ENCODE measurements at places on chromosomes 12 and 14.

GRCh38 chr14:91398707-91399106, 18.9 kb downstream of the CCDC88C start:
- DNase-seq = no peak

DNA sequence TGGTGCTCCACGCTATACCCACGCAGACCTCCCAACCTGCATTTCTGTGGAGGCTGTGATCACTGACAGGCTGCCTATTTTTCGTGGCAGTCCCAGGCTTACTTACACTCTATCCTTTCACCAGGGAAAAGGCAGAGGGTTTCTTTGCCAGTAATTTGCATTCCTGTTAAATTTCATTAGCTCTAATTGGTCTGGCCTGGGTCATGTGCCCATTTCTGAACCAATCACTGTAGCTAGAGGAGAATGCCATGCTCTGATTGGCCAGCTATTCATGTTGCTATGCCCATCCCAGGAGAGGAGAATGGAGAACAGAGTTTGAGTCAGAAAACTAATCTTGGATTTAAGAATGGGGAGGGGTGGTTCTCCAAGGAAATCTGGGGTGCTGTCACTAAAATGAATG, 43.2 kb upstream of the TUNAR start:
- no peak for DNase-seq

DNA sequence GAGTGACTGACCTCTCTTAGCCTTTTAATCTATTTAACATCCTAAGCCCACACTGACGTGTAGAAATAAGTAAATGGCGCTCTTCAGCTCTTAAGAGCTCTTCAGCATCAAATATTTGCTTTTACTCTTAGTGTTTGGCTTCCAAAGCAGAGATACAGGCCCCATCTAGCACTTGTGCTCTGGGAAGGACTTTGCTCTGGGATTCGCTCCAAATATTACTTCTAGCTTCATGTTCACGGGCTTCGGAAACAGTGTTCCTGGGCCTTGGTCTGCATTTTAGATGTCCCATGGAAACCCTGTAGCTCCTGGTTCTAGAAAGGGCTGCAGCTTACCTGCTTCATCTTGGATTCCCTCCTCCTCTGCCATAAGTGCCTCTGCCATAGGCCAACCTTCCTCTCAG, 2.7 kb upstream of the NKX2-8 start:
- no peak for DNase-seq

DNA sequence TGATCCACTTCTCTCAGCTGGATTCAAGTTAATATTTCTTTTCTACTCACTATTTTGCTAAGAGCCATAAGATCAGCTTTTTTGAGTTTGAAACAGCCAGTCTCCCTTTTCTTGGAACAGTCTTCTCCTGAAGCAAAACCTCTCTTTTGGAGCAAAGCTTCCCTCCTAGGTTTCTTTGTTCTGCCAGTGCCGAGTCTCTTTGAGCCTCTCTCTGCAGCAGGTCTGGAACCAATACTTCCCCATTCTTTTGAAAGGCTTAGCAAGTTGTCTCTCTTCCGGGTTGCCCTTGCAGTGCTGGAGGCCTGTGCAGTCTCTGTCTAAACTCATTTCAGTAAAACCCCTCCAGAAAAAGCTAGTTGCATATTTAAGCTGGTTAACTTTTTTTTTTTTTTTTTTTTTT, 454.8 kb downstream of the NOVA1 start:
- no peak for DNase-seq

- DNase-seq = no peak
These were observed 49.2 kb upstream of the CNOT2 start for GRCh38 chr12:70194076-70194475.

GRCh38 chr12:91177381-91177780, 5.2 kb downstream of the DCN start:
- DNase-seq = no peak

GRCh38 chr14:46480817-46481216, 170.8 kb downstream of the RPL10L start:
- no peak for DNase-seq

DNA sequence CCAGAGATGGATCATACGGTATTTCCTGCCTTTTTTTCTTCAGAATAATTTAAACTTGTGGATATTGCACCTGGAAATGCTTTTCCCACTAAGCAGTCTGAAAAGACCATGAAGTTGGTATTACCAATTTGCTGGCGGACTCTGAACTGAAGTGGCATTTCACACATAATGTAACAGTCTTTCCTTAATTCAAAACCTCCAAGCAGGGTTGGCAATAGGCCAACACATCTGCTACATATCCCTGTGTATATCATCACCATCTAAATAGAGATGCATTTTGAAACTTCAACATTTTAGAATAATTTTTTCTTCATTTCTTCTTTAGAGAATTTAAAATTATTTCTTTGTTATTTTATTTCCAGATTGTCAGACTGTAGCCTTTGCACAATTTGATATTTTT, 100.5 kb downstream of the TSPAN8 start:
- DNase-seq = no peak

DNA sequence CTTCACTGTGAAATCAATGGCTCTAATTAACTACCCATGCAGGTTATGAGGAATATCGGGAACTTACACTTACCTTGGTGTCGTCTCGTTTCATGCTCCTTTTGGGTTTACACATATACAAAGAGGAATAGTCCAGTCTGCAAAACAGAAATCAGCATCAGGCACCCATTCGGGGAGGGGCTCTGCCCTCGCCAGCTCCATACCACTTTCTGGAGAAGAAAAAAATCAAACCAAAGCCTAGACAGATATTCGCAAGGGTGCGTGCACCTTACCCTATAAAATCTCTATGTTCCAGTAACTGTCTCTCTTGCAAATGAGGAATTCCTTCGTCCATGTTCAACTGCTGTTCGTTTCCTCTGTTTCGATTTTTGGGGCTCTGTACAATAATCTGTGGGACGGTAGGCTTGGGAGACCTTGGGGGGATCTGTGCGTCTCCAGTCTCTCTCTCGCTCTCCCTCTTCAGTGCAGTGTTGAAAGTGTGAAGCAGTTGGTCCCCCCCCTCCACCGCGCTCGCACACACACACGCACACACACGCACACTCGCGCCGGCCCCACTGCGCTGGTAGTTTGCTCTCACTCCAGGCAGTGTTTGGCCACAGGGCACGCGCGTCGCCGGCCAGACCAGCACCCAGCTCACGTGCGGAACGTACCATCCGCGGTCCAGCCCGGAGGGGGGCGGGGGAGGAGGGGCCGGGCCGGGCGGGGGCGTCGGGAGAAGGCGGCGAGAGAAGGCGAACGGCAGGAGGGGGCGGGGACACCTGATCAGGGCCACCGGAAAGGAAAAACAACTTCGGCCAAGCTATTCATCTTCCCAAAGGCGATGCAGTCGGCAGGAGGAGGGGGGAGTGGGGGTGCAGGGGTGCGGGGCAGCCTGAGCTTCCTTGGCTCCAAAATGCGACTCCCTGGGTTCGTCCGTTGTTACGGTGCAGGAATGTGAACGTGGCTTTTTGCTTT, at the start of gene BHLHE41:
BHLHE41 (minus strand) TSS at position 592 of the 954 bp plus-strand sequence; CDS start at position 334, 258 bp downstream.
- DNase-seq = peak; percentile 82

- no peak for DNase-seq
These were observed 67.8 kb downstream of the PELI2 start for GRCh38 chr14:56185992-56186391.

DNA sequence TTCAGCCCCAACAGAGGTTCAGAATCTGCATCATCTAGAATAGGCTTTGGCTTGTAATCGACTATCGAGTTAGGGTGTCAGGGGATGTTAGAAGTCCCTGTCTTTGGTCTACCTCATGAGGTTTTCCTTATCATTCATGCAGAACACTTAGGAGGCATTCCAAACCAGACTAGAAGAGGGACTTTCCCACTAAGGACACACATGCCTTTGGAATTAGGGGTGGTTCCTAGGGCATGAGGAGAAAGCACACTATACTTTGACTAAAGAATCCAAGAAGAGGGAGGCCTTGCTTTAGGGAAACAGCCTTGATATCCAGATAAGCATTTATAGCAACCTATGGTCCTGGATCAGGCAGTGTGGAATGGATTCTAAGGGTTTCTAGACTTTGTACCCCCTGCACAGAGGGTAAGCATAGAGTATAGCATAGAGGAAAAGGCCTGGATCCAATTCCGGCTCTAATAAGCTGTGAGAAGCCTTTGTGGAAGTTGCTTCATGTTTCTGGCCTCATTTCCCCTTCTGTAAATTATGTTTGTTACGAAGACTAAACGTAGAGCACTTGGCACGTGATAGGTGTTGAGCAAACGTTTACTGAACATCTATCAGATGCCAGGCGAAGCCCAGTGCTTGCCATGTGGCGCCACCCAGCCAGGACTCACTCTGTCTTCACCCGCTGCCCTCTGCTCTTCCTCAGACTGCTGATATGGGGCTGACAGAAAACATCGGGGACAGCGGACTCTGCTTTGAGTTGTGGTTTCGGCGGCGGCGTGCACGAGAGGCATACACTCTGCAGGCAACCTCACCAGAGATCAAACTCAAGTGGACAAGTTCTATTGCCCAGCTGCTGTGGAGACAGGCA, 13.2 kb downstream of the ZNF219 start:
- DNase-seq = peak; percentile 69

- DNase-seq = no peak
These were observed 16.6 kb downstream of the RPH3A start for GRCh38 chr12:112808156-112808555.

DNA sequence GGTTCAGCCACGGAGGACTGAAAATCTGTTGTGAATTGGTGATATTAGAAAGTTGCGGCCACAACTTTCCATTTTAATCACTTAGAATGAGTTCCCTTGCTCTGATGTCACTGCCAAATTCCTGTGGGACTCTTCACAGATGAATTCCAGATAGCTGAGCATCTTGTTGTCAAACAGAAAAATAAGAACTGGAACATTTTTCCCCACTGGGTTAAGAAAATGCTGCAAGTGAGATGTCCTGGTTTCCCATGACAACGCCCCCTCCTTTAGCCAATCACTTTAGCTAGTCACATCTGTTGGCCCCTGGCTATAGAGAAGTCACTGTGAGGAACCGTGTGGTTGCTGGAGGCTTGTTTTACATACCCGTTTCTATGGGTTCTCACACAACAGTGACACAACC, 135.9 kb downstream of the KTN1 start:
- peak; percentile 69 for DNase-seq

DNA sequence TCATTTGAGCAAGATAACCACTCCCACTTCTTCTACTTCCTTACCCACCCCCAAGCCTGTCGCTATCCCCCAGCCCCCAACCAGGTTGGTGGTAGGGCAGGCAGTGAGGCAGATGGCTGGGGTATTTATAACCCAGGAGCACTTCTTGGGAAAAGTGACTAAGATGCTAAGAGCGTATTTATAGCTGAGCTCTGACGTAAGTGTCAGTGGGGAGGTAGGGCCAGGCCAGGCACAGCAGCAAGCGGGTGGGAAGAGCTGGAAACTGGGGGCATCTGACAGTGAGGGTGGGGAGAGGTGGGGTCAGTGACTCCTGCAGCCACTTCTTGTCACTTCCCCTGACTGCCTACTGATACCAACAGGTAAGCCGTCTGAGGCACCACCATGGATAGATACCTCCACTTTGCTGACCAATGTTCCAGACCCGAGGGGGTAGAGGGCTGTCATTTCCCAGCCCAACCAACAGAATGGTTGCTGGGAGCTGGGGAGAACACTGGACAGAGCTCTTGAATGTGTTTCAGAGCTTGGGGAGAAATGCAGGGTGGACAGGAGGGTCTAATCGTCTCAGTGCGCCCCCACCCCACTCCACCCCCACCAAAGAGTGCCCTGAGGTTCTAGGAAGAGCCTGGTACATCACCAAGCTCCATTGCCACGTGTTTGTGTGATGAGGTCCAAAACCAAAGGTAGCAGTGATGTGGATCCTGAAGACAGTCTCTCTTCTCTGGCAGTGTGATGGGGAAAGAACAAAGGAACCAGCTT, 2.7 kb upstream of the INHBE start:
- peak; percentile 78 for DNase-seq

- DNase-seq = no peak
These were observed 36.8 kb downstream of the IL31 start for GRCh38 chr12:122137229-122137628.

DNA sequence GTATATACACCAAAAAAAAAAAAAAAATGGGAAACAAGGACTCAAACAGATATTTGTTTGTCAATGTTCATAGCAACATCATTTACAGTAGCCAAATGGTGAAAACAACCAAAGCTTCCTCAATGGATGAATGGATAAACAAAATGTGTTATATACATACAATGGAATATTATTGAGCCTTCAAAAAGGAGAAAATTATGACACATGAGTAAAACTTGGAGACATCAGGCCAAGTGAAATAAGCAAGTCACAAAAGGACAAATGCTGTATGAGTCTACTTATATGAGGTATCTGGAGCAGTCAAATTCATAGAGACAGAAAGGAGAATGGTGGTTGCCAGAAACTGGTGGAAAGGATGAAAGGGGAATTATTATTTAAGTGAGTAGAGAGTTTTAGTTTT, 7.8 kb downstream of the RNASE9 start:
- no peak for DNase-seq

DNA sequence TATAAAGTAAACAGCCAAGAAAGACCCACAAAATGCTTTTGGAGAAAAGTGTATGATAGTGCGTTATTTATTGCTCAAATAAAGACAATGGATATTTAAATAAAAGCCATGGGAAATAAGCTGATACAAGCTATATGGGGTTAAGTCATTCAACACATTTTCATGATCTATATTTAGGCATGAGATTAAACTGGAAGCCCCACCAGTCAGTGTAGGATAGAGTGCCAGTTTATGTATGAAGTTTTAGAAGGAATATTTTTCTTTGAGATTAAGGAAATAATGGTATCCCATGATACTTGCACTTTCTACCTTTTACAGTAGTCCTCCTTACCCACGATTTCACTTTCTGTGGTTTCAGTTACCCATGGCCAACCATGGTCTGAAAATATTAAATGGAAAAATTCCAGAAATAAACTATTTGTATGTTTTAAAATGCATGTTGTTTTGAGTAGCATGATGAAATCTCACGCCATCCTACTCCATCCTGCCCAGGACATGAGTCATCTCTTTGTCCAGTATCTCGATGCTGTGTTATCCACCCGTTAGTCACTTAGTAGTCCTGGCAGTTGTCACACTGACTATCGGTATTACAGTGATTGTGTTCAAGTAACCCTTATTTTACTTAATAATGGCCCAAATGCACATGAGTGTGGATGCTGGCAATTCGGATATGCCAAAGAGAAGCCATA, 22.3 kb downstream of the SYT1 start:
- peak; percentile 21 for DNase-seq

DNA sequence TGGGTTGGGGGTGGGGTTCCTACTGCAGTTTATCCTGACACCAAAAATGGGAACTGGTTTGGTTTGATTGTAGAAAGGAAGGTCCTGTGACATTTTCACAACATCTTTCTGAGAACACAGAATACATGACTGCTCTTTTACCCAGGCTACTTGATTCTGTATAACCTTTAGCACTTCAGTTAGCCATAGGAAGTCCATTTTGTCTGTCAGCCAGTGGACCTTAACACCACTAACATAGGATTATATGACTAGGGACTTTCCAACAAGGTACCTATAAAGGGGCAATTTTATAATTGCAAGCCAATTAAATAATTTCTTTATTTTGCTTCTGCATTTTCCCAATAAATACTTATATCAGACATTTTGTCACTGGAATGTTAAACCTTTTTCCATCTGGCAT, 489.2 kb upstream of the MIS18BP1 start:
- no peak for DNase-seq

DNA sequence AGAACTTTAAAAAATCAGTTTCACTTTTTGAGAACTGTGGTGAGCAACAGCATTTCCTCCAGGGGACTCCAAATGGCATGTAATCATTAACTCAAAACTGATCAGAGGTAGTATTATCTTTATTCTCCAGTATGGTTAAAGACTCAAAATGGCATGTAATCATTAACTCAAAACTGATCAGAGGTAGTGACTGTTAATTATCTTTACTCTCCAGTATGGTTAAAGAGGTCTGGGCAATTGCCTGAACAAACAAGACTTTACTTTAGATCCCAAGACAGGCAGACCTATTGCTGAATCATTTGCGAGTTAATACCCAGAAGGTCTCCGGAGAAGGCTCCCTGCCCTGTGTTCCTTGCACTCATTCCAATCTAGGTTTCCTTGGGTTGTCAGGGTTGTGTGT, 6.6 kb upstream of the ACADS start:
- no peak for DNase-seq

All from GM03348 (cell line).